ENCODE measurements at places on chromosomes 2 and 18. TPM values are rescaled to one million over a fixed set of nuclear protein-coding genes. Genes with fewer than 3 reads are reported as not detected.

The SLC4A3 gene
- polyA plus RNA-seq: 197 TPM

The BCS1L gene
- polyA plus RNA-seq: 52.8 TPM

The PNO1 gene
- polyA plus RNA-seq: 13.5 TPM

The FN1 gene
- 802 TPM for polyA plus RNA-seq

The OXER1 gene
- polyA plus RNA-seq: 0.25 TPM

The HS1BP3 gene
- polyA plus RNA-seq: 24.6 TPM

The ALMS1 gene
- 3.8 TPM for polyA plus RNA-seq

The SKOR2 gene
- polyA plus RNA-seq: not detected

The KCNF1 gene
- polyA plus RNA-seq: 0.25 TPM

The LOXL3 gene
- polyA plus RNA-seq: 2.9 TPM

The DYNAP gene
- polyA plus RNA-seq: not detected

The SERPINB3 gene
- not detected for polyA plus RNA-seq

The SCRN3 gene
- 10.3 TPM for polyA plus RNA-seq

The UGT1A1 gene
- polyA plus RNA-seq: not detected

The MEP1B gene
- not detected for polyA plus RNA-seq

The PLCL1 gene
- polyA plus RNA-seq: 19.1 TPM

The ELOA2 gene
- polyA plus RNA-seq: not detected

The EHD3 gene
- 7.9 TPM for polyA plus RNA-seq

The MAPRE3 gene
- polyA plus RNA-seq: 68.8 TPM

- no peak for DNase-seq
Observed at GRCh38 chr2:151159109-151159662, 102.5 kb downstream of the RBM43 start.

DNA sequence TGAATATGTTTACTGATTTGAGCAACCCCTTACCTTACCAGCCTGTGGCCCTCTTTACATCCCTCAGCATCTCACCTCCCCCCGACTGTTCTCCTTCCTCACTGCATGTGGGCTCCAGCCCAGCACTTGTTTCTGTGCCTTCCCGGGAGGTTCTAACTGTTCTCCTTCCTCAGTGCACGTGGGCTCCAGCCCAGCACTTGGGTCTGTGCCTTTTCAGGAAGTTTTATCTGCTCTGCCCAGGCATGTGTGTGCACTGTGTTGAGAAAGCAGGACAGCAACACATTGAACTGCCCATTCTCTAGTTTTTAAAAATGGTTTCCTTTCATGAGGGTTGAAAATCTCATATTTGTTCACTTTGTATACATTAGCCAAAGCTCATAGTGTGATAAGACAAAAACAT is 158.4 kb downstream of the ATP9B start:
- DNase-seq: no peak

- no peak for DNase-seq
Observed at GRCh38 chr2:137202318-137202717, 437.0 kb downstream of the THSD7B start.

- DNase-seq: no peak
Observed at GRCh38 chr2:20573620-20574422, 77.1 kb downstream of the HS1BP3 start.

DNA sequence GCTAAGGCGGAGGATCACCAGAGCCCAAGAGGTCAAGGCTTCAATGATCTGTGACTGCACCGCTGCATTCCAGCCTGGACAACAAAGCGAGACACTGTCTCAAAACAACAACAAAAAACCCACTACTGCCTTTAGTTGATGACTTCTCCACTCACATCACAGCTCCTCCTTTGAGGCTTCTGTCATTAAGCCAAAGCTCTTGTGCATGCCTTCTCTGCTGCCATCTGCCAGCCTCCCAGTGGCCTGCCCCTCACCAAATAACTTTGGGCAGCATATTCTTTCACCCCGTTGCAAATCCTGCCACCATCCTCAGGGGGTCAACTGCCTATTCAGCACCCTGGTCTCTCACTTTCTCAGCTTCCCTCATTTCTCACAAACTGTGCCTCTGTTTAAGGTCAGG is 27.5 kb downstream of the OSBPL1A start:
- no peak for DNase-seq

GRCh38 chr18:356778-357177 is 88.9 kb upstream of the THOC1 start:
- no peak for DNase-seq

GRCh38 chr18:35387152-35387571 is 10.0 kb upstream of the ZNF396 start:
- no peak for DNase-seq

- DNase-seq: no peak
Observed at GRCh38 chr2:130380096-130380934, 24.5 kb downstream of the PTPN18 start.

- no peak for DNase-seq
Observed at GRCh38 chr2:56626927-56627326, 443.1 kb downstream of the CCDC85A start.

GRCh38 chr18:11850821-11851145 is 430 bp upstream of the CHMP1B start:
- no peak for DNase-seq

DNA sequence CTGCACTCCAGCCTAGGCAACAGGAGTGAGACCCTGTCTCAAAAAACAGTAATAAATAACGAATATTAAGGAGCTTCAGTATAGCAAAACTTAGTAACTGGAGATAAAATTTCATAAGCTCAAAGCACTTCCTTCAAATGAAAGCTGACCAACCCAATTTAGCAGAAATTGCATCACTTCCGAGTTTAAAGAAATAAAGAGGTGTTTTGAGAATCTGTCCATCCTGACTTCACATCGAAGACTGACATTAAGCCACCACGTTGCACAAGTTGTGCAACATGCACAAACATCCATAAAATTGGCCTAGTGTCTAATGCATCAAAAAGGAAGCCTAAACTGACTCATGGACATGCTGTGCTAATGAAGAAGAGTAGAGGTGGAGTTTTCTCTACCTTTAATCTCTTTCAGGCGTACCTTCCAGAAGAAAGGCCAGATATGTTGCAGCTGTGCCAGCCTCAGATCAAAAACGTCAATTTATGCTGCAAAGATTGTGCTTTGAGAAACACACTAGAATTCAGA is 7.7 kb upstream of the DSG3 start:
- no peak for DNase-seq

DNA sequence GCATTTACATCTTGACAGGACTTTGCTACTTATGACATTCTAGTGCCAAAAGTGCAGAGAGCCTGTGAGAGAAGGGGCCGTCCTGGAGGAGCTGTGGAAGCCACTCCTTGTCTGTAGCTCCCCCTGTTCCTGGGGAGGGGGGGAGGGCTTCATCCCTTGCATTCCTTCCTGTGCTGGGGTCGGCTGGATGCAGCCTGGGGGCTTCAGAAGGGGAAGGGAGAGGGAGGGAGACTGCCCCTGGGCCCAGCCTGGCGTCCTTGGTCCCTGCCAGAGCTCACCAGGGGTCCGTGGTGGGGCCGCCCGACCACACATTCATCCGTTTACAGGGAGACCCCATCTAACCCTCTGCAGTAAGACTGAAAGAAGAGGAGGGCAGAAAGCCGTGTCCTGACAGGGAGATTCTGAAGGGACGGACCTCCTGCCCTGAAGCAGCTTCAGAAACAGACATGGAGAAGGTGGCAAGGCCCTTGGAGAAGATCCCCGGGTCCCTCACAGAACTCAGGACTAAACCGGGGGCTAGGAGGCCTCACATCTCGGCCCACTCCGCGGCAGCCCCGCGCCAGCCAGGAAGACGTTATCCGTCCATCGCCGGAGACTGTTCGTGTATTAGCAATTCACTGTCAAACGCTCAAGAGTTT is 258.3 kb upstream of the SALL3 start:
- no peak for DNase-seq

DNA sequence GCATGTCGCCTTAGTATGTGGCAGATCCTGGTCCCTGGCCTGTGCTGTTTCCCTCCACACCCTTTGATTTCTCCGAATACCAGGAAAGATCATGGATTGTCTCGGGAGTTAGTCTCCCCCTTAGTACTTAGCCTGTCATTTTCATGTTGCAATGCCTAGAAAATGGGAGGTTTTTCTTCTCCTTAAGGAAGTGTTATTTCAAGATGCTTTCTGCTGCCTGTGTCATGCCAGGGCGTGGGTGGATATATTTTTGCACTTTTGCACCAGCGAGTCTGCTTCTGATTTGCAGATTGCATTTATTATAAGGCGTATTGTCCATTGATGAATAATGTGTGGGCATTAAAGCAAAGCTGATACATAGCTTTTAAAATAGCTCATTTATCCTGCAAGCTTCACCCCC is 223.5 kb downstream of the NEDD4L start:
- DNase-seq: no peak

- DNase-seq: peak; percentile 44
Observed at GRCh38 chr2:37156071-37156856, 516 bp downstream of the EIF2AK2 start.

GRCh38 chr2:69946351-69947324 is 14.8 kb downstream of the ASPRV1 start:
- no peak for DNase-seq

- DNase-seq: no peak
Observed at GRCh38 chr2:190781604-190782198, 98.9 kb upstream of the GLS start.

DNA sequence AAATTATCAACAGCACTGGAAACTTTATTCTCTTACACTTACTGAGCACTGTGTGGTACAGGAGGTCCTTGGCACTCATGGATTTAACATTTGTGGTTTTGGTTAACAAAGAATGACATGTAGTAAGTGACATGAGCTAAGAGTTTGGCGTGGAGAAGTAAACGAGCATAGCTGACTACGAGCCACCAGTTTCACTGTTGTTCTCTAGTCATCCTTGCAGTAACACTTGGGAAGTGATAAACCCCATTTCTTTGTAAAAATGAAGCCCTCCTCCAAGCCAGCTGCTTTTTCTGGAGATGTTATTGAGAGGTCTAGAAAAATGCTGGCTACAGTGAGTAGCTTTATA is 32.7 kb downstream of the QPCT start:
- no peak for DNase-seq

DNA sequence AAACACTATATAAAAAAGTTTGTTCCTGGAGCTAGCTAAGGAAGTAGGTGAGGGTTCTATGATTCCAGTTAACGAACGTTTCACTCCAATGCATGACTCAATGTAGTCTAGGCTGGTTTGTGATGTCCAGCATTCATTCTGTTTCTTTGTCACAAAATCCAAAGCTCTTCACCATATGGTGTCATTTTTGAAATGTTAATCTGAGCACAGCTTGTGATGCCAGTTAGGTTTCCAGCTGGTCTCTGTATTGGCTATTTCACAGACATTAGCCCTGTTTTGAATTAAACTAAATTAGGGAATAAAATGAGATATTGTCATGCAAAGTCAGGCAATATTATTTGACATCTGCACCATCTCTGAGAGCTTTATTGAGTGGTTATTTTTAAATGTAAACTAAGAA is 159.4 kb downstream of the RBM43 start:
- DNase-seq: no peak

GRCh38 chr2:64586883-64587481 is 62.9 kb downstream of the AFTPH start:
- DNase-seq: no peak

DNA sequence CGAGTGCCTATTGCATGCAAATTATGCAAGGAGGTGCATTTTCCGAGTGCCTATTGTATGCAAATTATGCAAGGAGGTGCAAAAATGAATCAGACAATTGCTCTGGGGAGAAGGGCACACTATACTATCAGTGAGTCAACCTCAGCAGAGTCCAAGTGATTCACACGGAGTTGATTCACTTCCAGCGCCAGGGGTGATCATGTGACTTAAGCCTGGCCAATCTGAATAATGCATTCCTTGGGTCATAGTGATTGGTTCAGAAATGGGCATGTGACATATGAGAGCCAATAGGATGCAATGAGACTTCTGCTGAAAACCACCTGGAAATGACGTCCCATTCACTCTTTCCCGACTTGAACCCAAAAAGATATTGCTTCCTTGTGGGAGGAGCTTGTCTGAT is 152.2 kb downstream of the DAW1 start:
- no peak for DNase-seq

DNA sequence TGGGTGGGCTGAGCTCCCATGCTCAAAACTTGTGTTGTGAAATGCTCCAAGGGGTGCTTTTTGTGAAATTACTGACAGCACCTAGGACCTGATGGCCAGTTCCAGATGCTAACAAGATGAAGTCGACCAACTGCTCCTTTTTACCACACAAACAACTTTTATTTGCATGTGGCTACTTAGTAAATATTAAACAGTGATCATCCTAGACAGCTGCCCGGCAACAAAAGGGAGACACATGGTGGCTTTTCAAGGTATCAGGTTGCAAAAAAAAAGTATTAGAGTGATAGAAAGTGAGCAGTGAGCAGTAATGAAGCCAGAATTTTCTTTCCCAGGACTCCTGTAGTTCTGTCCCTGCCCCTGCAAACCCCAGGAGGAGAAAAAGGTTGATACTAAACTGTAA is 118.5 kb downstream of the RPIA start:
- no peak for DNase-seq

GRCh38 chr2:70767699-70768589 is at the start of gene ADD2:
TSS of gene ADD2 (minus strand) at chr2:70768200. CDS start at chr2:70706408, 61,792 bp downstream.
- peak; percentile 20 for DNase-seq

GRCh38 chr2:86333378-86333777 is 4.0 kb downstream of the REEP1 start:
- DNase-seq: no peak

GRCh38 chr2:210203147-210203546 is 22.1 kb downstream of the ACADL start:
- DNase-seq: no peak

DNA sequence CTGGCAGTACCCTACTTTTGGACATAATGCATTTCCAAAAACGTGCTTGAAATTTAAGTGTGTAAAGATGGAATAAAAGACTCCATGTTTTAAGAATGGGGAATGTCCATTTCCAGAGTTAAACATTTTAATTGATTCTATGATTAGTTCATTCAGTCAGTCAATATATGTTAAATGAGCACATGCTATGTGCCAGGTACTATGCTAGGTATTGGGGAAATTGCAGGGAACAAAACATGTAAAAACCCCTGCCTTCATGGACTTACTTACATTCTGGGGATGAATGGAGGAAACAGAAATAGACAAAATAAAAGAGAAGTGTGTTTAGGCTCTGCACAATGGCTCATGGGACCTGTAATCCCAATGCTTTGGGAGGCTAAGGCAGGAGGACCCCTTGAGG is 288.6 kb downstream of the MTX2 start:
- DNase-seq: no peak

- no peak for DNase-seq
Observed at GRCh38 chr2:138000009-138000408, 35.7 kb downstream of the HNMT start.

- no peak for DNase-seq
Observed at GRCh38 chr2:8487461-8487932, 194.4 kb upstream of the ID2 start.

- DNase-seq: no peak
Observed at GRCh38 chr18:36993068-36993467, 164.1 kb downstream of the KIAA1328 start.

- DNase-seq: no peak
Observed at GRCh38 chr2:85143463-85144082, 10.4 kb downstream of the TCF7L1 start.

Data from heart right ventricle (tissue), 16 donors.